ENCODE measurements at places on chromosomes 11 and 22.
A peak's percentile ranks its signal among the peaks of the same experiment; 100 is the strongest.

DNA sequence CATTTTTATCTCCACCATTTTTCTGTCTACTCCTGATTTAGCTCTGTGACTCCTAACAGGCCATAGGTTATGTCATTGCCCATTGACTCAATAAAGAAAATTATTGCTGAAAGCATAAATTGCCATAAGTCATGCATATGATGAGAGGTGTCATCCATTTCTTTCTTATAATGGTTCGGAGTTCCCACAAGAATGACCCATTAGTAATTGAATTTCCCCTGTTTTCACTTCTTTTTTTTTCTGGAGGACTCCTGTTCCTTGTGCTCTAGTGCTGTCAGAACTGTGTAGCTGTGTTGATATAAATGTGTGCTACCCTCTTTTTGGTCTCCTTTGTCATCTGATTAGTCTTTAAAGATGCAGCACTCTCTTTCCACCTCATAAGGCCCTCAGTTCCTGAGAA, 22.9 kb upstream of the CARD18 start:
- no peak for DNase-seq

DNA sequence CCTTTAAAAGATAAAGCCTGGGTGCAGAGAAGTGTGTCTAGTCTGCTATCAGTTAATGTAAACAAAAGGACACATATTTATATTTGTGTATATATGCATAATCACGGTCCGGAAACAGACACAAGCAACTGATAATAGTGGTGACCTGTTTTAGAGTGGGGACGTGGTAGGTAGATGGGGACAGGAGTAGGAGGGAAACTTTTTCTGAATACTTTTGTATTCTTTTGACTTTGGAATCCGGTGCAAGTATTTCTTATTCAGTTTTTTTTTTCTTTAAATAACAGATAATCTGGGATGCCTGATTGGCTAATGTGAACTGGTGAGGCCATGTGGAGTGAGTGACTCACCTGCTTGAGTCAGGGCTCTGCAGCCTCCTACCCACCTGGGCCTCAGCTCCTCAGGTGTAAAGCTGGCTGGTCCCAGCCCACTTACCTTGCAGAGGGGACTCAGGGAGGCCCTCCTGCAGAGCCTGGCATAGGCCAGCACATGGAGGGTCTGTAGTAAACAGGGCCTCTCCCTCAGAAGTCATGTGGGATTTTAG, 15.3 kb downstream of the MICAL2 start:
- no peak for DNase-seq

DNA sequence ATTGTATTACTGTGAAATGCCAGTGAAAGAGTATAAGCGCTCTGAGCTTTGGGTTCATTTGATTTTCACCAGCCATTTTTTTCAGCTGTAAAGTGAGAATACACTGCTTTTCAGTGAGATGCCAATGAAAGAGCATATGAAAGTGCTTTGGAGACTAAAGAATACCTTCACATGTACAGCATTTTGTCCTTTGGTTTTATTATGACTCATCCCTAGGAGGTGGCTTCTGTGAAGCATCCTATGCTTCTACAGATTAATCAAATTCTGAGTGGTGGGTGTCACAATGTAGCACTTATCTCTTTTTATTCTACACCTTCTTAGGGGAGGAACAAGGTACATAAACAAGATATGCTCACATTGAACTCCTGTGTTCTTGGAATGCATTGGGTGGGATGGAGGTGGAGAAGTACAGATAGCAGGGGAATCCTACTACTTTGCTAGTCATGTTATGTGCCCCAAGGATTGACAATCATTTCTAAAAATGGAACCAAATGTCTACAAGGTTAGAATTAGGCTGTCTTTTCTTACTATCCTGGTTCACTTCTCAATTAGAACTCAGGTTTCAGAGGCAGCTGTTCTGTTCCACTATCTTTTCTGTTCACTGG, 18.7 kb downstream of the TRIM44 start:
- DNase-seq = no peak

- peak; percentile 69 for DNase-seq
Measured at GRCh38 chr11:71948314-71949027, 19.6 kb downstream of the RNF121 start.

- DNase-seq = no peak
Measured at GRCh38 chr22:25373961-25374360, 154.5 kb downstream of the CRYBB2 start.

- peak; percentile 79 for DNase-seq
Measured at GRCh38 chr11:64745521-64746328, 1.8 kb upstream of the RASGRP2 start.

DNA sequence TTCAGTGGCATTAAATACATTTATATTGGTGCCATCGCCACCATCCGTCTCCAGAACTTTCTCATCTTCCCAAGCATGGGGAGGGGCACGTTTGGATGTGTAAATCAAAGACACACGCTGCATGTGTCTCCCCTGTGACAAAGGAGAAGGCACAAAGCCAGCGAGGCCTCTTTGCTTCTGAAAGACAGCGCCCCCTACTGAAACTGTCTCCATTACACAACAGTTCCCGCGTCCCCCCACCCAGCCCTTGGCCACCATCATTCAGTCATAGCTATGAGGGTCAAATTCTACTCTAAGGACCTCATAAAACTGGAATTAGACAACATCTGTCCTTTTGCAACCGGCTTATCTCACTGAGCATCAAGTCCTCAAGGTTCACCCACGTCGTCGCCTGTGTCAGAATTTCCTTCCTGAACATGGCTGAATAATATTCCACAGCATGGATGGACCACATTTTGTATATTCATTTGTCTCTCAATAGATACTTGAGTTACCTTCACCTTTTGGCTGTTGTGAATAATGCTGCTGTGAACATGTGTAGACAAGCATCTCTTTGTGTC, 64.8 kb downstream of the IGF2 start:
- DNase-seq = no peak

DNA sequence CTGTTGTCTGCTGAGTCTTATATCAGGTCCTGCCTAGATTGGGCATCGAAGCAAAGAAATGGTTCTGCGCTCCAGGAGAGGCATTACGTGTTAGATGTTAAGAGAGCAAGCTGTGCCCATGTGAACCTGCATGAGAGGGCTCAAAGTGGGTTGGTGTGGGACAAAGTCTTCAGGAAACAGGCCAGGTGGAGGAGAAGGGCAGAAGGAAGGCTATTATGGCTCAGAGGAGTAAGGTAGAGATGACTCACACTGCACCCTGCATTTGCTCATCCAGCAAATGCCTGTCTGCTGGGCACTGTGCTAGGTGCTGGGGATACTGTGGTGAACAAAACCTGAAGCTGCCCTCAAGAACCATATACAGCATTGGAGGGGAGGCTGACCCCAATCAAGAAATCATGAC, 5.8 kb downstream of the USP35 start:
- peak; percentile 21 for DNase-seq

DNA sequence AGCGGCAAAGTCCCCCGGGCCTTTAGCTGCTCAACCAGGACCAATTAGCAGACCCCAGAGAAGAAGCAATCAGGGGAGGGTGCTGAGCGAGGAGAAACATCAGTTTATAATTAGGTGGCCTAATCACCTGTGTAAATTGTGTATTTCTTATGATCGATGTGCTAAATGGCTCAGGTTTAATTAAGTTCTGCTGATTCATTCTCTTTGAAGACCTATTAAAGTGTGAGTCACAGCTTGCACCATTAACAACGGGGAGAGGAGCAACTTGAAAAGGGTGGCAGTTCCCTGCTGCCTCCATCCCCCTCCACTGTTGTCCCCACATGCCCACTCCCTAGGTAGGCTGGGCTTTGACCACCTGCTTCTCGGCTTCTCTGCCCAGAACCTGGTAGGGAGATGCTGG, 10.7 kb downstream of the ISX start:
- DNase-seq = no peak

- DNase-seq = peak; percentile 41
Measured at GRCh38 chr22:43110927-43111623, 525 bp downstream of the BIK start.

GRCh38 chr11:114563077-114563476, 3.4 kb upstream of the NXPE1 start:
- no peak for DNase-seq

DNA sequence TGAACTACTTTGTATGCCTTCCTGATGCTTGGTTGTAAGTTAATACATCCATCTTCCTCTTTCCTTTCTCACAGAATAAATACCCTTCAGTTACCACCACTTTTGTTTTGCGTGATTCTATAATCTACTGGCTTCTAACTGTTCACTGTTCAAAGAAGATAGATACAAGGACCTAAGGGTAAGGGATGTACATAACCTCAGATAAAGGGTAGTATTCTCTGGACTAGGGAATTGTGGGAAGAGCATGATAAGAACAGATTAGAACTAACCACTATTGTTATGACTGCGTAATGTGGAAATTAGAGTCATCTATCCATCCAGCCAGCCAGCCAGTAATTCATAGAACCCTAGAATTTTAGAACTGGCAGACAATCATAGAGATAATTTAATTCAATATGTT, 36.4 kb downstream of the MAP6 start:
- no peak for DNase-seq

- no peak for DNase-seq
Measured at GRCh38 chr11:86214710-86215109, 29.8 kb upstream of the EED start.

- DNase-seq = peak; percentile 53
Measured at GRCh38 chr11:110373051-110373702, 56.6 kb upstream of the FDX1 start.

DNA sequence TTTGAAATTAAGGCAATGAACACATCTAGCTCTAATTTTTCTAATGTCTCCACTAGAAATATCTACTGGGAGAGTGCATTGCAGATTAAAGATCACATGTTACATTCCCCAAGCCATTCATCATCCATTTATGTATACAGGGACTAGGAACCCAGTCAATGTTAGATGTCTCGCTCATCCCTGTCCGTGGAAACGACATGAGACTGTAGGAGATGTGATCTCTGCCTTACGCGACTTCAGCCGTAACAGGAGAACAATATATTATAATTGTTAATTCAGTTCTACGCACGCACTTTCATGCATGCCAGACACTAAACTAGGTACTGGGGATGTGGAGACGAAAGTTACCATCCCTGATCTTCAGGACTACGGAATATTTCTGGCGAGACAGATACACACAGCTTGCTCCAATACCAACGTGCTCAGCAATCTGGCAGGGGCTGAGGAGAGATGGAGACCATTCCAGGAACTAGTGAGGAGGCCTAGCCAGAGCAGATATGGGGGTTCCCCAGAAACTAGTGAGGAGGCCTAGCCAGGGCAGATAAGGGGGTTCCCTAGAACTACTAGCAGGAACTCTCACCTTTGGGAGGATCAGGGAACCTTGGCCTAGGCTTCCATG, 706 bp downstream of the DCPS start:
- no peak for DNase-seq

GRCh38 chr11:117497206-117497951, 169.7 kb downstream of the CEP164 start:
- DNase-seq = no peak

- no peak for DNase-seq
Measured at GRCh38 chr11:14322510-14322909, 36.5 kb downstream of the RRAS2 start.

- no peak for DNase-seq
Measured at GRCh38 chr11:98600786-98601773, 419.7 kb upstream of the CNTN5 start.

- peak; percentile 23 for DNase-seq
Measured at GRCh38 chr11:118705111-118705741, 25.8 kb upstream of the TREH start.

DNA sequence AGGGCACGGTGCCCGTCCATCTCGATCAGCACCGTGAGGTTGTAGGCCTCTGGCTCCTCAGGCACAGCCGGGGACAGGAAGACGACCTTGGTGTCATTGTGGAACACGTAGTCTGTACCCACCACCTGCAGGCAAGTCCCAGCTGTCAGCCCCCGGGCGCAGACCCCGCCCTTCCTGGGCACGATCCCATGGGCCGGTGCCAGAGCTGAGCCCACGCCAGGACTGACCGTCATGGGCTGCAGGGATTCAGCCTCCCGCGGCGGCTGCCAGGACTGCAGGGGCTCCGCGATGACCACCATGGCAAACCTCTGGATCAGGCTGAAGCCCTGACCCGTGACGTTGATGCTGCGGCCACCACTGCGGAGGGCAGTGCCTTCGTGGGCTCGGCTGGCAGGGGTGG, 11.8 kb upstream of the MAPK11 start:
- DNase-seq = peak; percentile 75

- DNase-seq = no peak
Measured at GRCh38 chr11:3641701-3642070, at the start of gene ART5. Gene ART5, minus strand, starts transcription at chr11:3641992. Its CDS starts 130 bp downstream, at chr11:3641862.

- DNase-seq = peak; percentile 58
Measured at GRCh38 chr11:36500315-36500721, 9.8 kb downstream of the TRAF6 start.

DNA sequence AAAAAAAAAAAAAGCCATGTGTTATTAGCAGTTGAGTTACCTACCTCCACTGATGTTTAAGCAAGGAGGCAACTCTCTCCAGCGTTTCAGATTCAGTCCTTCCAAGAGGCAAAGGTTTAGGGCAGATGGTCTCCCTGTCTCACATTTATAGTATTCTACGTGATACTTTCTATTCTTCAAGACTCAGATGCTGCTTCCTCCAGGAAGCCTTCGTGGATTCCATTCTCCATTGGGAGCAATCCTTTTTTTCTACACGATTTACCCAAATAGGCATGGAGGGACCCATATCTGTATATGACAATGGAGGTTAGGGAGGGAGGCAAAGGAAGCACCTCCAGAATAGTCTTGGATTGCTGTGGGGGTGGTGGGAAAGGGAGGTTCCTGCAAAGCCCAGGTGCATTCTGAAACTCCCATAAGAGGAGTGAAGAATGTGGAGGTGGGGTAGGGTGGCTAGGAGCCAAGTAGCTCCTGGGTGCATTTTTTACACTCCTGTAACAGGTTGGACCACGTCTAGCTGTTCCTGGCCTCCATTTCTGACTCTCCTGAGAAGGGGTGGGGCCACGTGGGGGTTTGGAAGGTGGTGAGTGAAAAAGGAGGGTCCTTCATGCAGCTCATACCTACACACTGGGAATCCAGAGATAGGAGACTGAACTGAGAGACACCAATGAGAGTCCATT, 16.2 kb downstream of the YPEL4 start:
- DNase-seq = no peak

- DNase-seq = no peak
Measured at GRCh38 chr11:121236115-121237001, 56.2 kb upstream of the SC5D start.

GRCh38 chr11:12149672-12150225, 39.4 kb downstream of the MICAL2 start:
- DNase-seq = no peak

- peak; percentile 6 for DNase-seq
Measured at GRCh38 chr11:2553886-2554285, 109.1 kb downstream of the KCNQ1 start.

DNA sequence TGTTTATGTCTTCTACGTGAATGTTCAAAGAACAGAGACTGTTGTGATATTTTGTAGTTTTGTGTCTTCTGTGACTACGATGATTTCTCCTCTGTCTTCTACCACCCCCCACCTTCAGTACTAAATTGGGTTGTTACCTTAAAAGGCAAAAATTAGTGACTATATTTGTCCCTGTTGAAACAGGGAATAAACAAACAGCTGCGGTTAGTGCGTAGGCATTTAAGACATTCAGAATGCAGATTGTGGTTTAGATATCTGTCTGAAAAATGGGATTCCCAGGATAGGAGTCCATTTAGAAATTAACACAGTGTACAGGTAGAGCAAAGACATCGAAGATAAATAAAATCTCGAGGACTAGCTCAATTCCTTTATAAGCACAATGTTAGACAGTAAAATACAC, 15.6 kb upstream of the ARHGAP42 start:
- DNase-seq = no peak

- DNase-seq = peak; percentile 20
Measured at GRCh38 chr11:124880290-124880611, 15.0 kb downstream of the ROBO3 start.
